NCI-H526 treated with DMSO at 0.1 percent for 48 hours (cell line): ENCODE measurements at places on chromosomes 12 and 14.

DNA sequence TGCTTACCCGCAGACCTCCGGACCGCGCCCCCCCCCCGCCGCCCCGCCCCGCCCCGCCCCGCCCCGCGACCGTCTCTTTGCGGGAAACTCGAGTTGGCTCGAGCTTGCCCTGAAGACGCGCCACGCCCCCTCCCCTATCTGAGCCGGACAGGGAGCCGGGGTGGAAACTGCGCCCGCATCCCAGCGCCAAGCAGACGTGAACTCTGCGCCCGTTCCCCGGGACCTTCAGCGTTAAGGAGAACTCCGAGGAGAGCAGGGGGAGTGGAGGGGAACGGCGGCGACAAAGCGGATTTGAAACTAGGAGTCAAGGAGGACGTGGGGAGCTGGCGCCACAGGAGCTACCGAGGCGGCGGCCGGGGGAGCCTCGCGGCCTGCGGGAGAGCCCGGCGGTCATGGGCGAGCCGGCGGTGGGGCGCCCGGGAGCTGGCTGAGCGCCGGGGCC is at the start of gene KCNK13:
KCNK13 (plus strand) TSS at position 310 of the 442 bp plus-strand sequence. CDS start 212 bp downstream, outside the sequence.
- no peak for DNase-seq

DNA sequence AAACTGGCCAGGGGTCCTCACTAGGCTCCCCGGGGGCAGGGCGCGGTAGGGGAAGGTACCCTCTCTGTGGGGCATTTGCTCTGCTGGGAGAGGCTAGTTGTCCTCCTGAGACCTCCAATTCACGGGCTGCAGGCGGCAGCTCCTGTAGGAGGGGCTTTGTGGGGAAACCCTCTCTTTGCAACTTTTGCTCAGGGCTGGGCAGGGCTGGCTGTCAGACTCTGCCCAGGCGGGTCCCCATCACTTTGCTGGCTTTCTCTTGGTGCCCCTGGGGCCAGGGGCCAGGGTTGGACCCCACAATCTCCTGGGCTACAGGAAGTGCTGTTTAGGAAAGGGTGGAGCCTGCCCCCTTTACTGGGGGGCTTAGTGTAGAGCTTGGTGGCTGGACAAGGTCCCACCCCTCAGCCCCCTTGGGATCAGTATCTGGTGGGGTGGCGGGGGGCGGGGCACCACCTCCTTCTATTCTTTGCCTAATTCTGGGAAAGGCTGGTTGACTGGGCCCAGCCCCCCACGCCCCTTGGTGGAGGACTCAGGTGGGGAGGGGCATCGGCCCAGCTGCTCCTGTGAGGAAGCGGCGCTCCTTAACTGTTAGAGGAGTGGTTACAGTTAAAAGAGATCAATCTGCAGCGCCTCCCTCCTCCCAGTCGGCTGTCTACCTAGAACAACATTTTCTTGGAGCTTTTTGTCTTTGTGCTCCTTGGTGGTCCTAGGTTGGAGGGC is 918.7 kb downstream of the AACS start:
- no peak for DNase-seq

DNA sequence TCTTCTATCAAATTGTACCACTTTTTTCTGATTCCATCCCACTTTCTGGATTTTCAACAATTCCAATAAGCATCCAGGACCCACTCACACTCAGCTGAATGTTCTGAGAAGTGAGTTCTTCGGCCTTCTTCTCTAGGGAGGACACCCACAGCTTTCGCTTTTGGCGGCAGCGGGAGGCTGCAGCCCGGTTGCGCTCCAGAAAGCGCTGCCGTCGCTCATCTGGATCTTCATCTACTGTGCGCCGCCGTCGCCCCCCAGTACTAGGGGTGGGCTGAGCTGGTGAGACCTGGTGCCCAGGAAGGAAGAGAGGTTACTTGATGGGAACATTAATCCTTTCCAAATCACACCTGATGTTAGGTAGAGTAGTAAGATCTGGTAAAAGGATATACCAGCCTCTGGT is 17.2 kb upstream of the NPFF start:
- no peak for DNase-seq

DNA sequence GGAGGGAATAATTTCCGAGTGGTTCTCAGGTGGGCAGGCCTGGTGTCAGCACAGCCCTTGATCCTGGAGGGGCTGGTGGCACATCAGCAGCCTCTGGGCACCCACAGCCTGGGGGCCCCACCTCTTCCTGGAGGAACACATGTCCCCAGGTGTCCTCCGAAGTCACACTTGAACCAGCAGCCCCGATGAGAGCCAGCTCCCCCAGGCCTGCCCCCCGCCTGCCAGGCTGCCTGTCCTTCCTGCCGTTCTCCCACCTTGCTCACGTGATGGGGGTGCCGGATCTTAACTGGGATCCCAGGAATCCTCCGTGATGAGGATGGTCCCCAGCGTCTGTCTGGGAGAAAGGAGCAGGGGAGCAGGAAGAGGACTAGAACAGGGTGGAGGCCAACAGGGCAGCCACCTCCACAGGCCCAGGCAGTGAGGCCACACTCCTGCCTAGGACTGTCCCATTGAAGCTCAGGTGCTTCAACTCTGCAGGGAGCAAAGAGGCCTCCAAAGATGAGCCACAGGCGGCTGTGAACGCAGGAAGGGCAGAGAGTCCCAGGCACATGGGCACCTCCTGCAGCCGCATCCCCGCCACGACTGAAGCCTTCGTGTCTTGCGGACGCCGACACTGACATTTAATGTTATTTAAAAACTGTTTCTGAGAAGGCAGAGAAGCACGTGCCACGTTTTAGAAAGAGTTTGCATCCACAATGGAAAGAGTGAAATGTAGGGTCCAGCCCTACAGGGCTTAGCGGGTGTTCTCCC is 77.5 kb downstream of the GALNT9 start:
- DNase-seq, result no peak

DNA sequence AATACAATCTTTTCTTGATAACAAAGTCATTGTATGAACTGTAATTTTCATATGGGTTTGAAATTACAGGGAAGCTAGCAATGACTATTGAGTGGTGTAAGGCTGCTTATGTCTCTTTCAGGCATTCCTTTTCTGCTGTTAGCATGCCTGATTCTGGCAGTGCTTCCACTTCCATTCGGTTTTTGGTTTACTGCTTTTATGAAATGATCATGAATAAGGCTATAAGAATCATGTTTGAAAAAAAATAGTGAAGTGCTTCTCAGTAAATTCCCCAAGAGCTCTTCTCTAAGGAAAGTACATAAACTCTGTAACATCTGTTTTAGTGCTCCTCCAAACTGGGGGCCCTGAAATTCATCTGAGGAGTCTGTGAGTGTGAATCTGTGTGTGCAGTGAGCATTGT is 434.0 kb upstream of the RGS6 start:
- no peak for DNase-seq
